ENCODE measurements at places on chromosomes 3 and 15.

DNA sequence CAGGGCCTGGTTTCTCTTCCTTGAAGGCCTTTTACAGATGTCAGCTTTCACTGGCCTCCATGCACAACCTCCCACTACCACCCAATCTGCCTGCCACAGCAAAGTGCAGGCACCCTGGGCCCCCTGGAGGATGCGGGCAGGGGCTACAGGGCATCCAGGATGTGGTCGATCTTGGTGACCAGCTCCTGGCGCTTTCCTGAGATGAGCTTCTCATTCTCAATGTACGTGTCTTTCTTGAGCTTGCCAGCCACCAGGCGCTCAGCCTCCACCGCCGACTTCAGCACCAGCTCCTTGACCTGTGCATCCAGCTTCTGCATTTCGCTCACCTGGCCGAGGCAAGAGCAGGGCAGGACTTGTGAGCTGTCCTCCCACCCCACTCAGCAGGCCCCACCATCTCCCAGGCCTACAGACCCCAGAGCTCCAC lies 30.3 kb downstream of the RPN1 start:
- no peak for DNase-seq

- DNase-seq: no peak
These were observed 164.5 kb downstream of the WNT7A start for GRCh38 chr3:13715167-13715954.

DNA sequence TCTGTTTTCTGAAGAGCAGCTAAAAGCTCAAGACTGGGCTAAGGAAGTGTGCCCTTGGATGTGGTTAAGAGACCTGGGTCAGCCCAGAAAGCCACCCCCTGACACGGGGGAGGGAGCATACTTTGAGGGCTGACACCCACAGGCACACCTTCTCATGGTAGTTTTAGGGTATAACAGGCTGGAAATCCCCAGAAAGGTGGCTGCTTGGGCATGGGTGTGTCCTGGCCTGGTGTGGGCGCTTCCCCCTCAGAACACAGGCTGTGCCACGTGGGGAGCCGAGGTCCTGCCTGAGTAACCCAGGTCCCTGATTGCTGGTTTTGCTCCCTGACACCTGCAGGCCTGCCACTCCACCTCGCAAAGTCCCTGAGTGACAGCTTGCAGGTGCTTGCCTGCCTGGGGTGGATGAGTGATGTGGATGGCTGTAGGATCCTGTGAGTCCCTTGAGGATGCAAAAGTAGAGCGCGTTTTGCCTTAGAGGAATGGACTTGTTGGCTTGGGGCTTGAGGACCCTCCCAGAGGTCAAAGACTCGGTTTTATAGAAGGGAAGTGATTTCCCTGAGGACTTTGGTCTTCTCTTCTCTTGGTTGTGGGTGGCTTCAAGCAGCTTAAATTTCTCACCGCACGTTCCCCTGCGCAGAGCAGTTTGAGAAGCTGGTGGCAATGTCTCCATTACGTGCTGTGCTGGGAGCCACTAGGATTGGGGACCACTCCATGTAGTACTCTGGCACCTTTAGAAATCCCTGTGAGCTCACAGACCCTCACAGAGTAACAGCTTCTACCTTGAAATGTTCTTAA lies 94.4 kb downstream of the DNASE1L3 start:
- DNase-seq: no peak

- no peak for DNase-seq
These were observed 299.9 kb upstream of the ADAMTS9 start for GRCh38 chr3:64987726-64988125.

DNA sequence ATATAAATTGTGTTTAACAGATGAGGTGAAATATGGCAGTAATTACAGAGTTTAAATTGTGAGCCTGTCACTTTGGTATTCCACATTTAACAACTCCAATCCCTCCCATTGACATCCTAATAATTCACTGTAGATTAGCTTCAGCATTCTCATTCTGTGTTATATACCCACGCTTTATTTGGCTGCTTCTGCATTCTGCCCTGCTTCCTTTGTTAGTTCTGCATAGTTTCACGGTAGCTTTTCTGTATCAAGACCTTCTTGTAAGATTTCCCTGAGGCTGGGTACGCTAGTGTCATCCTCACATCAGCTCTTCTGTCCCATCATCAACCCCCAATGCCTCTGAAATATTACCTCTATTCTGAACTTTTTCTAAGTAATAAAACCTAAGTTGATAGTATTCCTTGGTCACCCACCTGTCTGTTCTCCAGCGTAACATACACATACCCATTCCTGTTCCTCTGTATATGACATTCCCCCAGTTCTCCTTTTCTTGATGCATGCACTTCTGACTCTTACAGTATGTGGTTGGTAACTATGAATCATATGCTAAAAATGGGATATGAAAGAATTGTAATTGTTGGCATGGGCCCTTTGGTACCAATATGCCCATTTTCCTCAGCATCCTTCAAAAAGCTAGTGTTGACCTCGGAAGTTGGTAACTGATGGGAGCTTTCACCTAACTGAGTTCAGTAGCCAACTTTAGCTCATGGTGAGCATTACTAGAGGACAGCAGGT lies 171.2 kb downstream of the KLHL25 start:
- no peak for DNase-seq

DNA sequence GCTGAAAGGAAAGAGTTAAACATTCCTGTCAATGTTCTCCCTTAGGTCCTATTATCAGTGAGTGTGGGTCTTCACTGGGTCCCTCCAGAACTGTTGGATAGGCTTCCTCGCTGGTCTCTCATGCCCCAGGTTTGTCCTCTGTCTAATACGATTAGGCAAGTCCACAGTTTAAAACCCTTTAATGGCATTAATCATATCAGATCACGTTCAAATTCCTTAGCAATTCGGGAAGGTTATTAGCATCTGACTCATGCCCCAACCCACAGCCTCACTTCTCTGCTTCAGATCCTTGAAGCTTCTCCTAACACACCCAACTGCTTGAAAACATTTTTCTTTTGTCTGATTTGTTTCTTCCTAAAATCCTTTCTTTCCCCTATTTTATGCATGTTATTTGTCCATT lies 224.3 kb upstream of the ATP10A start:
- no peak for DNase-seq

- DNase-seq: no peak
These were observed 264.2 kb downstream of the NFKBIZ start for GRCh38 chr3:102113421-102114041.

DNA sequence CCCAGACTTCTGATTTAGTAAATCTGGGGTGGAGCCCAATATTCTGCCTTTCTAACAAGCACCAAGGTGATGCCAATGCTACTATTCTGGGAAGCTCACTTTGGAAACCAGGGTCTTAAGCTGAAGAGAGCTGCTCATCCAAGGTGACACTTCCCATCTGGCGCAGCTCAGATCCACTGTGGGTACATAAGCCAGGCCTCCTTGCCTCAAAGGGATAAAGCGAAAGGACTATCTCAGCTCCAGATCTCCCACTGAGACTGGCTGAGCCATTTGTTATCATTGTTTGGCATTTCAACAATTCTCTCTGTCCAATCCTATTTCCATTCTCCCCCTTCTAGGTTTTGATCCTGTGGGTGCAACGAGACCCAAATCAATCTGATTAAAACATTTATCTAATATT lies 323.8 kb downstream of the GBE1 start:
- DNase-seq: no peak

GRCh38 chr3:119469418-119470189 lies 841 bp downstream of the POGLUT1 start:
- DNase-seq: no peak

- DNase-seq: no peak
These were observed 609.1 kb upstream of the BCHE start for GRCh38 chr3:166446291-166446690.

DNA sequence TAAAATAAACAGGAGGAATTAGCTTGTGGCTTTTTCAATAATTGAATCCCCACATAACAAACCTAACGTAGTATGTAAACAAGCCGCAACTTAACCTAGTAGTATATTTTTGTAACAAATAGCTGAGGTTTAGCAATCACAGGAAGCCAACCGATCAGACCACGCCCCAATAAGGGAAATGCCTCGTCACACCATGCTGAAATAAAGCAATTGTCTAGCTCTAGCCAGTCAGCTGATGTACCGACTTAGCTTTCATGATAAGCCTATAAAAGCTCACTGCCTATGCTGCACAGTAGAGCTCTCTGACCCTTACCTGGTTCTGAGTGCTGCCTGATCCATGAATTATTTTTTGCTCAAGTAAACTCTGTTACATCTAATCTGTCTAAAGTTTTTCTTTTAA lies 208.9 kb downstream of the ROBO1 start:
- DNase-seq: no peak

- no peak for DNase-seq
These were observed 257.7 kb upstream of the PROK2 start for GRCh38 chr3:72042397-72043203.

DNA sequence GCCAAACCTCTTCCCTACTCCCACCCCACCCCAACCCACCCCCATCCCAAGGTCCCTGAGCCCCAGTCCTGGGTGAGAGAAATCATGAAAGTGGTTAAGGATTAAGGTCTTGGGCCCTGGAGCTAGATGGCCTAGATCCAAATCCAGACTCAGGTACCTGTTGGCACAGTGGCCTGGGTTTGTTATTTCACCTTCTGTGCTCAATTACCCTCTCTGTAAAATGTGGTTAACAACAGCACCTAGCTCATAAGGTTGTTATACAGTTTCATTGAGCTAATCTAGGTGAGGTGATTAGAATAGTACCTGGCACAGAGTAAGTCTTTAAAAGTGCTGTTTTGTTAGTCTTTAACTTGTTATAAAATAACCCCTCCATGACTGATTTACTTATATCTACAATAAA lies 6.4 kb upstream of the SNUPN start:
- DNase-seq: no peak

All from NCI-H446 treated with DMSO at 0.1 percent for 48 hours (cell line).